ENCODE measurements at places on chromosomes 7 and 10.

GRCh38 chr7:44163591-44163990, 22.5 kb upstream of the MYL7 start:
- no peak for DNase-seq

- DNase-seq: no peak
Measured at GRCh38 chr10:61313460-61313859, 139.7 kb downstream of the TMEM26 start.

- no peak for DNase-seq
Measured at GRCh38 chr10:29428486-29428885, 139.6 kb downstream of the LYZL1 start.

DNA sequence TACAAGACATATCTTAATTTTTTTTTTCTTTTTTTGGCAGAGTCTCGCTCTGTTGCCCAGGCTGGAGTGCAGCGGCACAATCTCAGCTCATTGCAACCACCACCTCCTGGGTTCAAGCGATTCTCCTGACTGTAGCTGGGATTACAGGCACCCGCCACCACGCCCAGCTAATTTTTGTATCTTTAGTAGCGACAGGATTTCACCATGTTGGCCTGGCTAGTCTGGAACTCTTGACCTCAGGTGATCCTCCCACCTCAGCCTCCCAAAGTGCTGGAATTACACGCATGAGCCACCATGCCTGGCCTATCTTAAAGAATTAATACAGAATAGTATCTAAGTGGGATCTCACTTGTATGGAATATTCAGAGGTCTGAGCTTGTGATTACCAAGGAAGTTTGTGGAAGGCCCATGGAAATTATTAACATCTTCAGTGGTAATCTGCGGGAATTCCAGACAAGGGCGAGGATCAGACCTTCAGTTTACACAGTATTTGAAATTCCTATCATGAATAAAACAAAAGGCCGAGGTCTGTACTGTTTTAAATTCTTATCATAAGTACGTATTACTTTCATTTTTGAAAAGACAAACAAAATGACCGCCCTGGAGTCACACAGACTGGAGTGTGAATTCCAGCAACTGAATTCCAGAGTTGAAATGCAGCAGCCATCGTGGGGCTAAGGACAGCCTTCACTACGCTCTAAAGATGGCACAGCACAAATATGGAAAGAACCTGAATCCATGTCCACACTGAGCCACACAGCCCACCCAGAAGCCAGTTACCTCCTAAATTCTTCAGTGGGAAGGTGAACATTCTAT, 16.7 kb downstream of the GPRIN2 start:
- DNase-seq: no peak

GRCh38 chr7:155732286-155732685, 80.0 kb downstream of the SHH start:
- no peak for DNase-seq

GRCh38 chr7:149292462-149292823, 30.4 kb downstream of the ZNF783 start:
- peak; percentile 52 for DNase-seq

GRCh38 chr7:102994567-102994966, 80.0 kb downstream of the FBXL13 start:
- no peak for DNase-seq

- DNase-seq: peak; percentile 54
Measured at GRCh38 chr10:124026589-124026939, 66.8 kb downstream of the CHST15 start.

DNA sequence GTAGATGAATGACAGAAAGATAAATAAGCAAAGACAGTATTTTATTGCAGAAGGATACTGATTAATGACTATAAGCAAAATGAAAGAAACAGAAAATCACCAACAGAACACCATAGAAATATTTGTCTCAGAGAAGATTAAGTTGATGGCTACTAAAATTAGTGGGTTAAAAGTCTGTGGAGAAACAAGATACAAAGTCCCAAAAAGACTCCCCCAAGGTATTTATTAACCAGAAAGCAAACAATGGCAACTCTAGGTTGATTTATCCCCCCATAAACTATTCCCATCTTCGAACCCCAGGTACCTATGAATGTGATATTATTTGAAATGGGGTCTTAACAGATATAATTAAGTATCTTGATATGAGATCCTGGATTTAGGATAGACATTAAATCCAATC, 1104.5 kb upstream of the PHF14 start:
- DNase-seq: no peak

DNA sequence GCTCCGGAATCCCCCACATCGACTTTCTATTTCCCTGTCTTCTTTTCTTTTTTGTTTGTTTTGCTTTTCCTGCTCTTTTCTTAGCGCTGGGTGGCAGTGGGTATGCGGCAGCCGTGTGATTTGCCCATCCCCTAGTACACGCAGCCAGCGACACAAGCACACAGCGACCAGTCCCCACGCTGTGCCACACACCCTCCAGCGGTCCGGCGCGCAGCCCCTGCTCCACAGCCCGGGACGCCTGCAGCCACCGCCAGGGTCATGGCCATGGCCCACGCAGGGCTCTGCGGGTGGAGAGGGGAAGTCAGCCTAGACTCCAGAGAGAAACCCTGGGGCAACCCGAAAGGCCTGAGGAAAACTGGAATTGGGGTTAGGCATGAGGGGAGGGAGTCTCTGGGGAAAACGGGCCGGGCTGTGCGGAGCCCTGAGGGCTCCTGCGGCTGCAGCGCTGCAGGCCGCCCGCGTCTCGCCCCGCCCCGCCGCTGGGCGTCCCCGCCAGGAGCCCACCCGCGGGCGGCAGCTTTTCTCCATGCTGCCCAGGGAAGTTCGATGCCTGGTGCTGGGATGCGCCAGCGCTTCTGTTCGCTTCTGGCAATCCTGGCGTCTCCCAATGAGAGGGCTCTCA, 2.5 kb downstream of the CHRM2 start:
- DNase-seq: peak; percentile 51

DNA sequence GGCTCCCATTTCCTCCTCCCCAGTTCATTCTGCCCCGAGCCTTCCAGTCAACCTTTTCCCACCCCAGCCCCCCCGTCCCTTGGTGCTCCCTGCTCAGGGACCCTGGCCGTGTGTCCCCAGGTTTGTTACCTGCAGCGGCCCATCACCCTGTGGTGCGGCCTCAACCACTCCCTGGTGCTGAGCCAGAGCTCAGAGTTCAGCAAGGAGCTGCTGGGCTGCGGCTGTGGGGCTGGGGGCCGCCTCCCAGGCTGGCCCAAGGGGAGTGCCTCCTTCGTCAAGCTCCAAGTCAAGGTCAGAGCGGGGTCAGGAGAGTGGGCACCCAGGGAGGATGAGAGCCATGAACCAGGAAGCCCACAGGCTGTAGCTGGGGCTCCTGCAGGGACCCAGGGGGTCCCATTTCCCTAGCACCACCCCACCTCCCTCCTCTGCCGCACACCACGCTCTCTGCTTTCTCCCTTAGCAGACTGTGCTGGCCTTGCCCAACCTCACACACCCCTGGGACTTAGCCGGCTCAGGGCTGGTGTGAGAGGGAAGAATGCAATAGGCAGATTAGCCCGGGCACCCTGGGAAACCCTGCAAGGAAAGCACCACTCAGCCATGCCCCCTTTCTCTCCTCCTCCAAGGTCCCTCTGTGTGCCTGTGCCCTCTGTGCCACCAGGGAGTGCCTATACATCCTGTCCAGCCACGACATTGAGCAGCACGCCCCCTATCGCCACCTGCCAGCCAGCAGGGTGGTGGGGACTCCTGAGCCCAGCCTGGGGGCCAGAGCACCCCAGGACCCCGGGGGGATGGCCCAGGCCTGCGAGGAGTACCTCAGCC, 2.0 kb upstream of the PCOLCE start:
- DNase-seq: peak; percentile 40

DNA sequence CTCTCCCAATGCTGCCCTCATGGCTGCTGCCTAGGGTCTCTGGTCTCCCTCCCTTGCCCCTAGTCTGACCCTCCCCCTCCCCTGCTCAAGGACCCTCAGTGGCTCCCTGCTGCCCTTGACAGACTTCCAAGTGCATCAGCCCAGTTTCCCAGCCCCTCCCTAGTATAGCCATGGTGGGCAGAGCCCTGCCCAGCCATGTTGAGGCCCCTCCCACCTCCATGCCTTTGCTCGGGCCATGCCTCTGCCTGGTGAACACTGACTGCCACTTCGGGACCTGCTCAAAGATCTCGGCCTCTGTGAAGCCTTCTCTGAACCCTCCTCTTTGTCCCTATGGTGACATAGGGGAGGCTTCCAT, 73.2 kb downstream of the MYL10 start:
- DNase-seq: no peak

DNA sequence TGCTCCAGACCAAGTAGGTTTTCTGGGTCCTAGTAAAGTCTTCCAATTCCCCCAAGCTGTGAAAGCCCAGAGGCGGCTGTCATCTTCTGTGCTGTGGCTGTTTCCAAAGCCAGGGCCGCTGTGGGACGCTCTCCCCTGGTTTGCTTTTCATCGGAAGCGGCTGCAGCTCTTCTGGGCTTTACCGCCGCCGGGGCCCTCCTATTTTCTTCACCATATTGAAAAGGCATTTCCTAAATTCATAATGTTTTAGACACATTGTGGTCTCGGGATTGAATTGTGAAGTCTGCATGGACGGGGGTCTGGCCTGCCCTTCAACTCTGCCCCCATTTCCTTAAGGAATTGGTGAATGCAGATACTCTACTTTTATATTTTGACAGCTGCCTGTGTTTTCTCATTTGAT, 551.4 kb upstream of the MGMT start:
- DNase-seq: no peak

- DNase-seq: no peak
Measured at GRCh38 chr7:26987338-26987737, 108.5 kb downstream of the HOXA1 start.

- no peak for DNase-seq
Measured at GRCh38 chr10:5862360-5862961, 27.2 kb downstream of the ANKRD16 start.

- no peak for DNase-seq
Measured at GRCh38 chr10:123560301-123561140, 105.6 kb upstream of the GPR26 start.

DNA sequence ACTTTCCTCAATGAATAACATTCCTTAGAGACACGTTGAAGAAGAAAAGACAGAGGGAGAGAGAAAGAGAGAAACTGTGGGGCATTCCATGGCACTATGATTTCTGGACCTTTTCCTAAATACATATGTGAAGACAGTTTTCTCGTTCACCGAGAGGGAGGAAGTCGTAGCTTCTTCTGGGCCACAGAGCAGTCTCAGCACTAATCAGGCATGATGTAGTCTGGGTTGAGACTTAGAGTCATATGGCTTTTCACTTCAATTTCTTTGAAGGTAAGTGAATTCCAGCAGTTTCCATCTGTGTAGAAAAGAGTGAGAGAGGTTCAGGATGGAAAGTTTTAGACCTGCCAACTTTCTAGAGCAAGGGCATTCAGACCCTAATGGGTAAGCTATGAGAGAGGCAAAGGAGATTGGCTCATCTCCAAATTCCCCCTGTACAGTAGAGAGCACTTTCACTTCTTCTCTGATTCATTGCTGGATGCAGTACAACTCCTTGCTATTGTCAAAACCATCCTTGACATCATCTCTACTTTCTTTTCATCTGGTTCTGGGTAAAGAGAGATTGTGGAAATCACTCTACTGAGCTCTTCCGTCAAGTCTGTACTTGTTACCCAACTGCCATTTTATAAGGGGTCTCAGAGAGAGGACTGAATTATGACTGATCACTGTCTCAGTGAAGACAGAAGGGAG, 31.5 kb upstream of the OR9A4 start:
- DNase-seq: no peak

DNA sequence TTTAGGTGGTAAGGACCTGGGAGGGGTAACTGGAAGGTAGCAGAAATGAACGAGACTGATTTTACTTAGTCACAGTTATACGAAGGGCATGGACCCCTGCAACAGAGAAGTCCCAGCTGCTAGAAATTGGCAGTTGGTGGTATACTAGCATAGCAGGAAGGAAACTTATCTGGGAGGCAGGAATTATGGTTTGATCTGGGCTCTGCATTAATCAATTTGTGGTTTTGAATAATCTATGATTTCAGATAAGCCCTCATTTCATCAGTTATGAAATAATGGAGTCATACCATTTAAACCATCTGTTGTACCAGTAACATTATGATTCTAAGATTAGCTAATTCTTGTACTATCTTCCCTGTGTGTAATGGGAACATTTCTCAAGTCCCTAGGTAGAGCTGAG, 54.0 kb upstream of the TMEM229A start:
- DNase-seq: no peak

GRCh38 chr7:69922026-69922803, 323.9 kb downstream of the AUTS2 start:
- DNase-seq: no peak

DNA sequence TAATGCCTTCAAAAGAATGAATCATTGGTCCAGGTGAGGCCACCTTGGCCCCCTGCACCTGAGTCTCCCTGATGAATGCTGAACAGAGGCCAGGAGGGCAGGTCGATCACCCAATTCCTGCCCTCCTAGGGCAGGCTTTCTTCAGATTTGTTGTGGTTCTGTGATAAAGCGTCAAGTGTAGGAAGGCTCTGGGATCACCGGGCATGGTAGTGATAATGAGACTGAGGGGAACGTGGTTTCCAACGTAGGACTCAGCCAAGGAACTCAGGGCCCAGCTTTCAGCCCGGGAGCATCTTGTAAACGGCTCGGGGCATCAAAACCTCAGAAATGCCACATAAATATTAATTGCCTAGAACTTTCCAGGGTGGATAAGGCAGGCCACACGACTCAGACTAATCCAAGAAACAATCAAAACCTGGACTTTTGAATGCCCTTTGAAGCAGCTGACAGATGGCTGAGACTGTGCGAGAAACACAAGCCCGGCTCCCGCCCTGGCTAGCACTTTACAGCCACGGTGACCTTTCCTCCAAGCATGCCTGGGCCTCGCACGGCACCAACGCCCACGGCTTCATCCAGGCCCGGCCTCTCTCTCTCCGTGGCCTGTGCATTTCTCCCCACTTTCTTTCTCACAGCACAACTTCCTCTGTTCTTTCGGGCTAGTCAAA, 239.3 kb upstream of the GRB10 start:
- no peak for DNase-seq

- no peak for DNase-seq
Measured at GRCh38 chr7:1020849-1021251, 23.5 kb upstream of the GPR146 start.

GRCh38 chr10:73032536-73032935, 64.1 kb downstream of the P4HA1 start:
- no peak for DNase-seq

DNA sequence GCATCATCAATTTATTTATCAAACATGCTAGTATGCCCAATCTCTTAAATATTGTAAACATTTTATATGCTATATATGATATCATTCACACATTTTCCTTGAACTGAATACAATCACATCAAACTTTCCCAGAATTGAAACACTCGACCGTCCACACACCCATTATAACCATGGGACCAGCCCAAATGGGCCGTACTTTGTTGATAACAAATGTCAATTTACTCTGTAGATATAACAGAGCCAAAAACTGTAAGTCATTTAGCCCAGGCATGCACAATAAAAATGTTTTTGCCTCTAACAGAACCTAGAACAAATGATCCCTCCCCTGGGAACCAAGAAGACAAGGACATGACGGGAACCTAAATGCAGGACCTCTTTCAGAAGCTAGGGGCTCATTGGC, 683 bp upstream of the ANKRD22 start:
- peak; percentile 9 for DNase-seq

- DNase-seq: no peak
Measured at GRCh38 chr7:55493408-55493807, 78.9 kb downstream of the VOPP1 start.

GRCh38 chr10:1128649-1129048, 72.5 kb downstream of the WDR37 start:
- DNase-seq: no peak

Data from GM23338 (cell line).